ENCODE measurements at places on chromosomes 7 and 10.
A peak's percentile ranks its signal among the peaks of the same experiment; 100 is the strongest.

DNA sequence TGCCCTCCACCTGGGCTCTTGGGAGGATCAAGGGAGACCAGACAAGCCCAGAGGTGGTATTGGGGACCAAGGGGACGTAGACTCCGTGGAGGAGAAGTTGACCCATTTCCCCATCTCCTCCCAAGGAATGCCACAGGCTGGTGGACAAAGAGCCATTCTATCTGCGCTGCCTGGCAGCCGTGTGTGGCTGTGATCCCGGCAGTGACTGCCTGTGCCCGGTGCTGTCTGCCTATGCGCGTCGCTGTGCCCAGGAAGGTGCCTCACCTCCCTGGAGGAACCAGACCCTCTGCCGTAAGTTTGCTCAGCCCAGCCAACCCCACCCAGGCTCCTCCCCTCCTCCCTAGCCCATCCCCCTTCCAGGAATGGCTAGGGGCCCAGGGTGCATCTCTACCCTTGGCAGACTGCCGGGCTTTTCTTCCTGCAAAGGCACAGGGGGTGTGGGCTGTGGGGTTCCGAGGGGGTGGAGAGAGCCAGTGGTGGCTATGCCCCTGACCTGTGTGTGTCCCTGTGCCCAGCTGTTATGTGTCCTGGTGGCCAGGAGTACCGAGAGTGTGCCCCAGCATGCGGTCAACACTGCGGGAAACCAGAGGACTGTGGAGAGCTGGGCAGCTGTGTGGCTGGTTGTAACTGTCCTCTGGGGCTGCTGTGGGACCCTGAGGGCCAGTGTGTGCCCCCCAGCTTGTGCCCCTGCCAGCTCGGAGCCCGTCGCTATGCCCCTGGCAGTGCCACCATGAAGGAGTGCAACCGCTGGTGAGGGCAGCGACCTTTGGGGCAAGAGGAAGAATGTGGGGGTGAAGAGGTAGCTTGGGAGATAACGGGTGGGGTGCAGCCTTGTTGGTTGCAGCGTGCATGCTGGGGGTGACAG lies 10.2 kb upstream of the ZNF467 start:
- H3K27me3 ChIP-seq: peaks cover 3% of the 10 kb centered on the region
- H3K36me3 ChIP-seq: no peaks in the 10 kb centered on the region
- no peaks in the 10 kb centered on the region for H3K4me1 ChIP-seq
- no peak overlapping the region for H3K4me3 ChIP-seq

DNA sequence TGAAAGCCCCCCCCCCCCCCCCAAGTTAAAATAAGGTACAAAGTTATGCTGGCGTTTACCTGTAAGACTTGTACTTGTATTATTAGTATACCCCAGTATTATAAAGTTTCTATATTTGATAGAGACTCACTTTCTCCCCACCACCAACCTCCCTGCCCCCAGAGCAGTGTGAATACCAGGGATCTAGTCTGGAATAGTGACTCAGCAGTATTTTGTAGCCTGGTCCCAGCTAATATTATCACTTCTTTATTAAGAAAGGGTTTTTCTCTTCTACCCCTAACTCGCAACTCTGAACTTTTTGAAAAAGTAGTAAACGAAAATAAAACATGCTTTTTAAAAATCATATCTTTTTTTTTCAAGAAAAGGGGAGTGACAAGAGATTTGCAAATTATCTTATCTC lies 26.7 kb downstream of the GLI3 start:
- no peak for DNase-seq
- H3K4me1 ChIP-seq: peaks cover under 1% of the 10 kb centered on the region
- no peak overlapping the region for H3K4me3 ChIP-seq
- H3K27me3 ChIP-seq: peaks cover 4% of the 10 kb centered on the region

- no peak overlapping the region for H3K27ac ChIP-seq
- DNase-seq: no peak
- H3K4me1 ChIP-seq: no peaks in the 10 kb centered on the region
- H3K4me3 ChIP-seq: no peak overlapping the region
- H3K27me3 ChIP-seq: no peaks in the 10 kb centered on the region
Measured at GRCh38 chr7:139452958-139453672, 30.4 kb downstream of the KLRG2 start.

- H3K4me1 ChIP-seq: peaks cover 63% of the 10 kb centered on the region
- no peaks in the 10 kb centered on the region for H3K36me3 ChIP-seq
- no peak overlapping the region for H3K4me3 ChIP-seq
Measured at GRCh38 chr7:142459551-142459963, 201.7 kb upstream of the PRSS58 start.

DNA sequence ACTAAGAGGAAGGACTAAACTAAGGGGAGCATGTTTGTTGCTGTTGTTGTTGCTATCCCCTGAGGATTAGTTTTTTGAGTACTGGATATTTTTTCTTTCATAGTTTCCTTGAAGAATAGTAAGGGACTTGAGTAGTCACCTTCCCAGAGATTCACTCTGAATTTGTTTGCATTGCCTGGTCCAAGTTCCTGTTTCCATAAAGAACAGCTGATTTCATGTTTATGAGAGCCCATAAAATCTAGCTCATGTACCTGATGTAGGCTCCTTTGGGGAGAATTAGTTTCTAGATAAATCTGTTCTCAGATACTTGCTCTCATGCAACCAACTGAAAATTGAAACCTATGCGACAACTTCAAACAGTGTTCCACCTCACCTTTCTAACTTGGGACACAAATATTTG lies 464.4 kb upstream of the MBL2 start:
- no peaks in the 10 kb centered on the region for H3K4me1 ChIP-seq
- H3K27me3 ChIP-seq: no peaks in the 10 kb centered on the region
- H3K36me3 ChIP-seq: no peaks in the 10 kb centered on the region
- no peak overlapping the region for H3K27ac ChIP-seq
- H3K4me3 ChIP-seq: no peak overlapping the region
- DNase-seq: no peak

GRCh38 chr7:880450-880849 lies 4.1 kb downstream of the GET4 start:
- H3K36me3 ChIP-seq: peaks cover 4% of the 10 kb centered on the region
- DNase-seq: no peak
- H3K4me1 ChIP-seq: peaks cover 18% of the 10 kb centered on the region
- no peak overlapping the region for H3K27ac ChIP-seq

DNA sequence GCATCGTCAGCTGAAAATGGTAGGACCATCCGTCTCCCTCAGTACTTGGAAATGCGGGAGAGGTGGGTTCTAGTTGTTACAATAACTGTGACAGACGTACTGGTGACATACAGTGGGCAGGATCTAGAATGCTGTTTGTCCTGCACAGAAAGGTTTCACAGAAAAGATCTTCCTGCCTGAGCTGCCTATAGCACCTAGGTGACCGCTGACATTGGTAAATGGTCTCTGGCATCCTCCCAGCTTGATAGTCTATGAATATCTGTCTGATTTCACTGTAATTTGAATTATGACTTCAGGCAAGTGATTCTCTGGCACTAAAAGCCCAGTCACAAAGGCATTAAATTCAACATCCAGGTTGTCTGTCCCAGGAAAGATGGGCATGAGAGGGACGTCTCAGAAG lies 38.2 kb upstream of the CCDC3 start:
- H3K27ac ChIP-seq: no peak overlapping the region
- no peak for DNase-seq
- H3K36me3 ChIP-seq: no peaks in the 10 kb centered on the region
- H3K4me1 ChIP-seq: no peaks in the 10 kb centered on the region
- no peak overlapping the region for H3K4me3 ChIP-seq

GRCh38 chr10:71835671-71836595 lies 15.1 kb downstream of the PSAP start:
- H3K4me3 ChIP-seq: no peak overlapping the region
- DNase-seq: no peak
- H3K36me3 ChIP-seq: peaks cover 13% of the 10 kb centered on the region
- H3K27me3 ChIP-seq: no peaks in the 10 kb centered on the region
- no peak overlapping the region for H3K27ac ChIP-seq

GRCh38 chr7:152859781-152860191 lies 100.2 kb downstream of the ACTR3B start:
- H3K4me1 ChIP-seq: no peaks in the 10 kb centered on the region
- H3K27me3 ChIP-seq: no peaks in the 10 kb centered on the region
- DNase-seq: no peak
- no peaks in the 10 kb centered on the region for H3K36me3 ChIP-seq
- no peak overlapping the region for H3K27ac ChIP-seq

- H3K36me3 ChIP-seq: peaks cover 4% of the 10 kb centered on the region
- no peak overlapping the region for H3K27ac ChIP-seq
- H3K27me3 ChIP-seq: no peaks in the 10 kb centered on the region
- DNase-seq: no peak
- H3K4me1 ChIP-seq: peaks cover 9% of the 10 kb centered on the region
- no peak overlapping the region for H3K4me3 ChIP-seq
Measured at GRCh38 chr10:29470843-29471543, 163.8 kb downstream of the SVIL start.

- no peak for DNase-seq
- no peak overlapping the region for H3K27ac ChIP-seq
- H3K36me3 ChIP-seq: no peaks in the 10 kb centered on the region
- H3K4me3 ChIP-seq: no peak overlapping the region
- peaks cover 10% of the 10 kb centered on the region for H3K4me1 ChIP-seq
- H3K27me3 ChIP-seq: peaks cover 39% of the 10 kb centered on the region
Measured at GRCh38 chr7:3301449-3301731, 338 bp downstream of the SDK1 start.

GRCh38 chr7:106367664-106368063 lies 82.9 kb upstream of the NAMPT start:
- H3K27me3 ChIP-seq: peaks cover 11% of the 10 kb centered on the region
- no peak overlapping the region for H3K4me3 ChIP-seq
- H3K27ac ChIP-seq: no peak overlapping the region
- DNase-seq: no peak
- peaks cover 2% of the 10 kb centered on the region for H3K4me1 ChIP-seq
- no peaks in the 10 kb centered on the region for H3K36me3 ChIP-seq

- no peak overlapping the region for H3K27ac ChIP-seq
- DNase-seq: no peak
- H3K27me3 ChIP-seq: no peaks in the 10 kb centered on the region
- H3K36me3 ChIP-seq: no peaks in the 10 kb centered on the region
- H3K4me3 ChIP-seq: no peak overlapping the region
- no peaks in the 10 kb centered on the region for H3K4me1 ChIP-seq
Measured at GRCh38 chr7:16589881-16590280, 55.7 kb downstream of the ANKMY2 start.

DNA sequence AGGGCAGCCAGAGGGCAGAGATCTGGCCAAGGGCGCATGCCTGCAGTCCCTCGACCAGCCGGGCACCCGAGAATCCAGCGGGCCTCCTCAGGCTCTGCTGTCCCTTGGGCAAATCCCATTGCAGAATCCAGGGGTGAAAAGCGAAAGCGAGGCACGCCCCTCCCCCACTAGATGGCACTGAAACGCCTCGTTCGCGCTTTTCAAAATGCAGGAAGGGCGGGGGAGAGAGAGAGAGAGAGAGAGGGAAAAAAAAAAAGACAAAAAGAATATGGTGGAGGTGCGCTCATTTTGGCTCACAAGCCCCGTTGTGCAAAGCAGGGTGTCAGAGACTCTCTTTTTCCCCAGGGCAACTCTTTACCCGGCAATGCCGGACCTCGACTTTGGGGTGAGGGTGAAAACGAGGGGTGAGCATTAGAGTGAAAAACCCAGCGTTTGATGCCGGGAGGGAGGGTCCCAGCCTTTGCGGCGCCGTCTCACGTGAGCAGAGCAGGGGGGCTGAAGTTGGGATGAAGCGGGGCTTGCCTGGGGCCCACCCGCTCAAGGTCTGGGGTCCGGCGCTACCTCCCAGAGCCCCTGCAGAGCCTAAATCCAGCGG lies 2.5 kb upstream of the TMEM178B start:
- H3K27me3 ChIP-seq: peaks cover 57% of the 10 kb centered on the region
- peak overlapping the region; percentile 64 for H3K4me3 ChIP-seq
- H3K4me1 ChIP-seq: peaks cover 25% of the 10 kb centered on the region
- peak overlapping the region; percentile 51 for H3K27ac ChIP-seq
- no peaks in the 10 kb centered on the region for H3K36me3 ChIP-seq

DNA sequence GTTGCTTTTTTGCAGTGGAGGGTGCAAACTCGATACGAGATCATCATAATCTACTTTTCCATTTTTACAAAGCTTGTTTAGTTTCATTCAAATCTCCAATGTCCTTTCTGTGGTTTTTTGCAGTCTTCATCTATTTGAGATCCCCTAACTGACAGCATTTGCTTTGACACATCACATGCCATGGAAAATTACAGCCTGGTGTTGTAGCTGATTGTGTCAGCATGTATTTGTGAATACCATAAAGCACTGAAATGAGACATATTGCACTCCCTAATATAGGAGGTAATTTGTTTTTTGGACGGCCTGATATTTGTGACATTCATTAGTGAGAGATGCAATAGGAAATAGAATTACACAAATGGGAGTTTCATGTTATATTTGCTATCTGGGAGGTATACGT lies 620.8 kb downstream of the KCNMA1 start:
- H3K36me3 ChIP-seq: no peaks in the 10 kb centered on the region
- no peak overlapping the region for H3K27ac ChIP-seq

- H3K4me3 ChIP-seq: no peak overlapping the region
- H3K27me3 ChIP-seq: no peaks in the 10 kb centered on the region
- H3K36me3 ChIP-seq: no peaks in the 10 kb centered on the region
- H3K27ac ChIP-seq: no peak overlapping the region
- no peak for DNase-seq
Measured at GRCh38 chr10:114550756-114551635, 107.1 kb downstream of the ABLIM1 start.

- H3K27ac ChIP-seq: no peak overlapping the region
- H3K4me1 ChIP-seq: no peaks in the 10 kb centered on the region
- H3K4me3 ChIP-seq: no peak overlapping the region
- DNase-seq: no peak
Measured at GRCh38 chr7:114356133-114356532, 58.5 kb upstream of the FOXP2 start.

DNA sequence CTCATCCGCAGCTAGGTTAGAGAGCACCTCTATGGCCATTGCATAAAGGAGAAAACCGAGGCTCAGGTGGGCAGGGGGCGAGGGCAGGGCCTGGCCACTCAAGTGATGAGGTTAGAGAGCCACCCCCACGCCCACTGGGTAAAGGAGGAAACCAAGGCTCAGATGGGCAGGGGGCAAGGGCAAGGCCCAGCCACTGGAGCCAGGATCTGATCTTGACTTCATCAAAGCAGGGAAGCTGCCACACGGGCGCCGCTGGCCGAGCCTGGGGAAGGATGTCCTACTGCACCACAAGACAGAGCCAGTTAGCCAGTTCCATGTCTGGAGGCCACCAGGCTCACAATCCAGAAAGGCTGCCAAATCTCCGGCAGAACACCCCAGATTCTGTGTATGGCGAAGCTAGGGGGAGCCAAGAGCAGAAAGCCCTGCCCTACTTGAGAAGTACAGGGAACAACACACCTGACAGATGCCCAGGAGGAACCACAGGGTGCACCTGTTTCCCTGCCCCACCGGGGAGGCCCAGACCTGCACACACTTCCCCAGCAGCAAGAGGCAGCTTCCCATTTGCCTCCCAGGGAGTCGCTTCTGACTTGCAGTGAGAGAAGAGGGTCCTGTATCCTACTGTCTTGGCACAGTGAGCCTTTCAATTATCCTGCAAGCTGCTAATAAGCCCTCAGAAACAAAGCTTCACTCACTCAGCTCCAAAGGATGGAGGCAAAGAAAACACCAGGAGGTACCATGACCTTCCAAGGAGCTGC lies 101.9 kb downstream of the TNS3 start:
- no peak for DNase-seq
- no peaks in the 10 kb centered on the region for H3K27me3 ChIP-seq
- H3K36me3 ChIP-seq: no peaks in the 10 kb centered on the region

GRCh38 chr7:155540553-155540952 lies 5.8 kb downstream of the CNPY1 start:
- no peaks in the 10 kb centered on the region for H3K36me3 ChIP-seq
- H3K27ac ChIP-seq: no peak overlapping the region
- DNase-seq: no peak
- no peak overlapping the region for H3K4me3 ChIP-seq

All from activated CD4-positive, alpha-beta T cell treated with anti-CD3 and anti-CD28 coated beads, Interleukin-2, amount 10 ng/mL, durations not matched to agents 7 days and 5 days (primary cell).